ENCODE measurements at places on chromosomes 12 and 14.

DNA sequence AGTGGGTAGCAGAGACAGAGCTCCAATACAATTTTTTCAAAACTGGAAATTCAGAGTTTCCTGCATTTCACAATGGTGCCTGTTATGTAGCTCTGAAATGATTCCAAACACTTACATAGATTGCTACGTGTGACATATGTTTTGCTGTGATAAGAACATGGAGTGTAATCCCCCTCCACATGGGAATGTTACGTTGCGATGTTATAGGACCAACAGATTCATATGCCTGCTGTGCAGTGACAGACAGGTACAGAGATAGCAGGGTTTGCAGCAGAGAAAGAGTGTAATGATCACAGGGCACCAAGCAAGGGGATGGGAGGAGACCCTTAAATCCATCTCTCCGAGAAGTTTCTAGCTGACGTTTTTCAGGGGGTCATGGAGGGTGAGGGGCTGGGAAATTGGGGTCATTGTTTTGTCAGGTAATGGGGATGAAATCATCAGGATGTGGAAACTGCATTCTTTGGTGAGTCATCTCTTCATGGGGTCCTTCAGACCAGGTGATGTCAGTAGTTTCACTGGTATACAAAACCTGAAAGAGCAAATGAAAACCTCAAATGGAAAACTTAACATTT, 76.6 kb upstream of the OSBPL8 start:
- DNase-seq: no peak

GRCh38 chr14:65261946-65262345, 150.6 kb upstream of the FUT8 start:
- DNase-seq: no peak

GRCh38 chr14:74239848-74240793, 872 bp downstream of the VSX2 start:
- no peak for DNase-seq

- peak; percentile 47 for DNase-seq
Observed at GRCh38 chr14:32934073-32934880, 4.4 kb upstream of the NPAS3 start.

GRCh38 chr12:41189395-41190251, 1.5 kb downstream of the PDZRN4 start:
- no peak for DNase-seq

DNA sequence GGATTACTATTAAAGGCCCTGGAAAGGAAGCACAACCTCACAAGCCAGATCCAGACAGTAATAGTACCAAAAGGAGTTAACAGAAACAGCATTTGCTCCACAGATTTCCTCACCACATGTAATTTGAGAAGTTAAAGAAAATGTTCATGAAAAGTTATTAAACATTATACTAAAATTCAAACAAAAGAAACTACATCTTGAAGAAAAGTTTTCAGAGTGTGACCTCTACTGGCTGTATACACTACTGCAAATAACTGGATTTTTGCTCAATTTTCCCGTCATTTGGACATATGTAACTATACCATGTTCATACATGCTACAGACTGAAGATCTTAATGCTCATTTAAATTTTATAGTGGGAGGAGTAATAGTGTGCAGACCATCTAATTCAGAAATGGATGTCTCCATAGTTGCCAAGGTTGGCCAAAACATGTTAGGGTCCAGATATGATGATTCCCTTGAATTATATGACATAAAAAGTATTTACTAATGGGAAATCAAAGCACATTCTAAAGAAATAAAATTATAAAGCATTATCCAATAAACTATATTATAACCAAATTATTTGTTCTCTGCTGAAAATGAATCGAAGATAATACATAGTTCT, 5.6 kb downstream of the KRR1 start:
- DNase-seq: no peak

- DNase-seq: no peak
Observed at GRCh38 chr14:33611405-33612196, 339.3 kb downstream of the EGLN3 start.

DNA sequence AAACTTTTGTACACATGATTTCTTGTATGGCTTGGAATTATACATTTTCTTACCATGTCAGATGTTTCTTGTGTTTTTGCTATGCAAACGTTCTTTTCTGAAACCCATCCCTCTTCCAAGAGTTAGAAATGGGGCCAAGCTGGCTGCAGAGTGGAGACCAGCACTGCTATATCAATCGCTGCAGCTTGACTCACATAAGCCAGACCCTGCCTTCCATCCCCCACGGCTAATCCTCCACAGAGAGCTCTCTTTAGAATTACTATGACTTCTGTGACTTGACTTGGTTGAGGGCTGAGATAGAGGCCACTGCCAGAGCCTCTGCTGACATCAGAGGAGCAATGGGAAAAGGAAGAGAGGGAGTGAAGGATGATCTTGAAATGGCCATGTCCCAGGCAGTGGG, 147.9 kb downstream of the DACT1 start:
- DNase-seq: no peak

DNA sequence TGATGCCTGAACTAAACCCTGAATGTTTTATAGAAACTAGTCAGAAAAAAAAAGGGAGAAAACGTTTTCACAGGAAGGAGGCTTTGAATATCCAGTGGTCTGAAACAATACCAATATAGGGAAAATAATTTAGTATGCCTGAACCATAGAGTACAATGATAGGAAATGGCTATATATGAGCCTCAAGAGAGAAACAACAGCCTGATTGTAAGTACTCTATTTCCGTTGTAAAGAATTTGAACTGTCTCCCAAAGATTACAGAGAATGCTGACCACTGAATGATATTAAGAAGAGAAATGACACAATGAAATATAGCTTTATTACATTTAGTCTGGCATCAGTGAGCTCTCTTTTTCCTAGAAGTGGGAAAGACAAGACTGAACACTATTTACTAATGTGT, 5.5 kb upstream of the GABARAPL1 start:
- no peak for DNase-seq

- DNase-seq: no peak
Observed at GRCh38 chr14:95329941-95330340, 10.2 kb upstream of the CLMN start.

DNA sequence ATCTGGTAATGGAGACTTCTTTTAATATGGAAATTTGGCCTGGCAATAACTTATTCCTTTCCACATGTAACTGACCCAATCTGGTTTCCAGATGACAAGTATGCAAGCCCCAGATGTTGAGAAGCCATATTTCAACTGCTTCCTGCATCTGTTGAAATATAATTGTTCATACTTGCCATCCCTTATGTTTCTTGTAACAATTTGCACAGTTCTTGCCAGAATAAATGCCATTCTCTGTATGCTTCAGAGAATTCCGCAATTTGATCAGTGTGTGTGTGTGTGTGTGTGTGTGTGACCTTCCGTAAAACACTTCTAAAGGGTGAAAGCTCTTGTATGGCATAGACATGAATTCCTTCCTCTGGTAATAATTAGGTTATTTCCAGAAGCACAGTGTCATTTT, 1.8 kb upstream of the CLEC2A start:
- no peak for DNase-seq

GRCh38 chr12:68420225-68421010, 88.3 kb upstream of the MDM1 start:
- DNase-seq: no peak

DNA sequence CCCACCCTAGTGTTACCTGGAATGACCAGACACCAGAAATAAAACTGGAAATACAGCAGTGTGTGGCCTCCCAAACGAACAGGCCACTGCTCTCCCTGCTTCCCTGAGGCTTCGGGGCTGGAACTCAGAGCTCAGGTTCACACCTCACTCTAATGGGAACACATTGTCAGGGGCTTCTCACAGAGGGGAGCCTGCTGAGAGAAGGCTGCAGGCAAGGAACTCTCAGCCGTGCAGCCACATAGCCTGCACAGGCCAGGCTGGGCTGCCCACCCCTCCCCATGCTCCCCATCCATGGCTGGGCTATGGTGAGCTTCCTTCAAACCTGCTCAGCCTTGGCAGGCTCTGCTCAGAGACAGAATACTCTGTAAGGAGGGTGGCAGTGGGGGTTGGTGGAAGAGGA, 302.5 kb downstream of the EMP1 start:
- no peak for DNase-seq
